Neural progenitor cell (in vitro differentiated cells): ENCODE measurements at places on chromosomes 7 and 10.

GRCh38 chr10:89252225-89252585, 630 bp upstream of the LIPA start:
- DNase-seq, result no peak

GRCh38 chr10:21195252-21195651, 298.1 kb upstream of the NEBL start:
- DNase-seq, result no peak

DNA sequence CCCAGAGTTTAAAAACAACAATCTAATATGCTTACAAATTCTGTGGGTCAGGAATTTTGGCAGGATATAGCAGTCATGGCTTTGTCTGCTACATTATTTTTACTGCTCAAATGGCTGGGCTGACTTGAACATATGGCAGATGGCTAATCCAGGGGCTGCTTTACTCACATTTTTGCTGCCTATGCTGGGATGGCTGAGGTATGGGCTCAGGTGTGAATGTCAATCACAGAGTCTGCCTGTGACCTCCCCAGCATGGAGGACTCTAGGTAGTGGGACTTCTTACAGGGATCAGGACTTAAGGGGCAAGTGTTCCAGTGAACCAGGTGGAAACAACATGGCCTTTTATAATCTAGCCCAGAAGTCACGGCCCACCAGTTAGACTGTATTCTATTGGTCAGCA, 4.4 kb upstream of the FKBP9 start:
- no peak for DNase-seq

GRCh38 chr10:96496281-96496925, 17.3 kb downstream of the TLL2 start:
- peak; percentile 72 for DNase-seq

DNA sequence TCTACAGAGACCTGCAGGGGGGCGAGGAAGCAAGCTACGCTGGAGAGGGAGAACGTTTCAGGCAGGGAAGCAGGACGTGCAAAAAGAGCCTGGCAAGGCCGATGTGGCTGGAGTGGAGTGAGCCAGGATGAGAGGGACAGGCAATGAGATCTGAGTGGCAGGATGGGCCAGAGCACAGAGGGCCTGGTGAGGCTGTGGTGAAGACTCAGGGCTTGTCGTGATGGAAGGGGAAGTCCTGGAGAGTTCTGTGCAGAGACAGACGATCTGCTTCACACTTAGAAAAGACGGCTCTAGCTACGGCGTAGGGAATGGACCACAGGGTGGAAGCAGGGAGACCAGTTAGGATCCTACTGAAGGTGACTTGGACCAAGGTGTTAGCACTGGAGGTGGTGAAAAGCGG, 87.0 kb downstream of the SH3PXD2A start:
- no peak for DNase-seq

GRCh38 chr7:118153551-118154177, 30.3 kb upstream of the LSM8 start:
- peak; percentile 54 for DNase-seq

DNA sequence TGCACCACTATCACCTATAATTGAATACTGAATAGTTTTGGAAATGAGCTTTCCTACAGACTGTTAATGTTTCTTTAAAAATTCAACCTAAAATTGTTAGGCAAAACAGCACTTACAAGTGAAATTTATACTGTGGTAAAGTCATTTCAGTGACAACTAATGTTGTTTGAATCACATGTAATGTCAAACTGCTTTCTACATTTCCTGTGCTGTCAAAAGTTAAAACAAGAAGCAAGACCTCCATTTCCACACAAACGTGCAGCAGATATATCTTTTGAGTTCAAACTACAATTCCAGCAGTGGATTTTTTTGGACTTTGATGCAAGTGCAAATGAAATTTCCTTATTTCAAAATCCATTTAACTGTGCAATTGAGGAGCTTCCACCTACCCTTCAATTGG, 199.8 kb downstream of the RNLS start:
- no peak for DNase-seq

GRCh38 chr7:76358011-76358480, 745 bp downstream of the YWHAG start:
- peak; percentile 68 for DNase-seq

DNA sequence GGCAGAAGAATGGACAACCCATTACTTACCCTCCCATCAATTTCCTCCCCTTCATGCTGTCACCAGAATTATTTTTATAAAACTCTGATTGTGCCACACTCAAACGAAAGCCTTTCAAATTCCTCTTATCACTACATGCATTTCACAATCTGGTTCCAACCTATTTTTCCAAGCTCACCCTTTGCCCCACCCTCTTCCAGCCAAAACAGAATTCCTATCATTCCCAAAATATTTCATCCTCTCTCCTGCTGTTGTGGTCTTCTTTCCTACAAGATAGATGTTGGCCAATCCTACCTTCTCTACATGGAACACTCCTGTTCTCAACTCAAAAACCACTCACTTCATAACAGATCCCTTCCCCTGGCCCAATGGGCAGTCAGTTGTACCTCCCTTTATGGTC, 111.5 kb downstream of the ELAPOR2 start:
- DNase-seq, result no peak

DNA sequence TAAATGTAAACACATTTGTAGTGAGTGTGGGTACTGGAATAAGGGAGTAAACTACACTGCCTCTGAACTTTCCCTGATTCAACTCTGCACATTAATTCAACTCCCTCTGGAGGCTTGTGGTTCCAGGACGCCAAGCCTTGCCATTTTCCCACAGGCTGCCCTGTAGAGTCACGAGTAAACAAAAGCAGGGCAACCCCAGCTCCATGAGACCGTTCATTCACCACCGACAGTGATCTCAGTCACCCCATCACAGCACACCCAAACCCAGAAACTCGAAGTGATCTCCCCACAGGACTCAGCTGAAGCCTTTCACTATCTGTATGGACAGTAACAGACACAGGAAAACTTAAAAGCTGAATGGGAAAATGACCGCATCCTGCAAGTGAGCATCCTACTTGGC, 218.8 kb upstream of the FRMD4A start:
- no peak for DNase-seq

DNA sequence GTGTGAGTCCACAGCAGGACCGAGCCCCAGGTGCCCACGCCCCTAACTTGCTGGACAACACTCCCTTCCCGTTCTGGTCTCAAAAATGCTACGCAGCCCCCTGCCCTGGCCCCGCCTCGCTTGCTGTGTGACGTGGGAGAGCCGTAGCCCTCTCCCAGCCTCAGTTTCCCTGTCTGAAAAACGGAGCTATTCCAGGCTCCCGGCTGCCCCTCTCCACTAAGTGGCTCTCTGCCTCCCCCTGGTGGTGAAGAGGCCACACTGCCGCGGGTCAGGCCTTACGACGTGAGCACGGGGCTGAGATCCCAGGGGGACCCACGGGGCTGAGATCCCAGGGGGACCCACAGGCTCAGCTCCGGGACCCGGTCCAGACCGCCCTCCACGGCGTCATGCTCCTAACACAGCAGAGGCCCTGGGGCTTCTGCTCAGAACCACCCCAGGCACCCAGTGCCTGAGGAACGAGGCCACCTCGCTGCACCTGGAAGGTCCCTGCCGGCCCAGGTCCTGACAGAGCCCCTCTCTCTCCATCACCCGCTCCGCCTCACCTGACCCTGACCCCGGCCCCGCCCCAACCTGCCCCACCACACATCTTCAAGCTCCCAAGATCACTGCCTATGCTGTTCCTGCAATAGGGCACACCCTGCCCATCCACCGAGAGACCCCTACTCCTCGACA, 26.7 kb downstream of the MICALL2 start:
- DNase-seq, result peak; percentile 84

GRCh38 chr10:33937036-33937730, 602.7 kb upstream of the NRP1 start:
- DNase-seq, result no peak

- DNase-seq, result no peak
These were observed 21.0 kb upstream of the FOXL3 start for GRCh38 chr7:268991-269390.

DNA sequence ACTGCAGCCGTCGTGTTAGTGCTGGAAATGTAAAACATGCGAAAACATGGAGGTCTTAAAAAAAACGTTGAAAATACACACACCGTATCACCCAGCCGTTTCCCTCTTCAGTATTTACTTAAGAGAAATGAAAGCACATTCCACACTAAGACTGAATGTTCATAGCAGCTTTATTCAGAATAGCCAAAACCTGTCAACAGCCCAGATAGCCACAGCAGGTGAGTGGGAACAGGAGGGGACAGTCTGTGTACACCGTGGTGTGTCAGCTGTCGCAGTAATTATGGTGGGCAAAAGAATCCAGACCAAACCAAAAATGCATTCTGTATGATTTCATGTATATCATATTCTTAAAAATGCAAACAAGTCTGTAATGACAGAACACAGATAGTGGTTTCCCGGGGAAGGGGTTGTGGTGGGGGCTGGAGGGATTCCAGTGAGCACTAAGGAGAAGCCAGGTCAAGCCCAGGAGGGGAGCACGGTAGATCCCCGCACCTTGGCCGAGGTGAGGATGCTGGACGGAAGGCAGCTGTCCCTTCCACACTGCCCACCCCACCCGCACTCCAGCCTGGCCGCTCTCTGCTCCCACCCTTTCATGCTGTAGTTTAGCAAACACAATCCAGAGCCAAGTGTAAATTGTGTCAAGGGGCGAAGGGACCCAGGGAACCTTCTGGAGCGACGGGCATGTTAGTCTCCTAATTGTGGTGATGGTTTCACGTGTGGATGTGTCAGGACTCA, 123.6 kb downstream of the NKX6-2 start:
- DNase-seq, result no peak

DNA sequence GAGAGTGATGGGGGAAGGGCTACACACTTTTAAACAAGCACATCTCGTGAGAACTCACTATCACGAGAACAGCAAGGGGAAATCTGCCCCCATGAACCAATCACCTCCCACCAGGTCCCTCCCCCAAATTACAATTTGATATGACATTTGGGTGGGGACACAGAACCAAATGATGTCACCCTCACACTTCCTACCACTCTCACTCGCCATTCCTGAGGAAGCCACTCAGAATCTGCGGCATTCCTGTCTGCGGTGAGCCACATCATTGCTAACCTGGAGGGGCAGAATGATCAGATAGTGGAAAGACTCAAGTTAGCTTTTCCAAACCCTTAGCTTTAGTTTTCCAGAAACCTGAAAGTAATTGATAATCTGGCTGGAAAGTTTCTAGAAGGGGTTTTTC, 66.9 kb downstream of the MYO3A start:
- DNase-seq, result no peak
